ENCODE measurements at places on chromosomes 2 and 18.

- no peak for DNase-seq
Observed at GRCh38 chr2:18412980-18413675, 147.3 kb downstream of the RDH14 start.

GRCh38 chr2:88281302-88282217 lies 111.4 kb downstream of the THNSL2 start:
- no peak for DNase-seq

DNA sequence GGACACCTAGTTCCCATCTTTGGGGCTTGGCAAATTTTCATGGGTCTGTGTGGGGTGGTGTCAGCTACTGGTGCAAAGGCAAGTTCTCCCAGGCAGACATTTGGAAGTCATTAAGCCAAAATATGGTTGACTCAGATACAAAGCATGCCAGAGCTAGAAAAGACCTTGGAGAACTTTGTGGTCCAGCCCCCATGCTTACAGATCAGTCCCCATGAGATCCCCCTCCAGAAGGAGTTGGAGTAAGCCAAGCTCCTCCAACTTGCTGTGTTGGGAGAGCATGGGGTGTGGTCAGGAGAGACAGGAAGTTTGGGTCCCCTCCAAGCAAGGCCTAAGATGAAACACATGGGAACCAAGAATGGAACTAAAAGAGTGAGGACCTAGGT lies 224.5 kb downstream of the CYP26B1 start:
- DNase-seq: no peak

DNA sequence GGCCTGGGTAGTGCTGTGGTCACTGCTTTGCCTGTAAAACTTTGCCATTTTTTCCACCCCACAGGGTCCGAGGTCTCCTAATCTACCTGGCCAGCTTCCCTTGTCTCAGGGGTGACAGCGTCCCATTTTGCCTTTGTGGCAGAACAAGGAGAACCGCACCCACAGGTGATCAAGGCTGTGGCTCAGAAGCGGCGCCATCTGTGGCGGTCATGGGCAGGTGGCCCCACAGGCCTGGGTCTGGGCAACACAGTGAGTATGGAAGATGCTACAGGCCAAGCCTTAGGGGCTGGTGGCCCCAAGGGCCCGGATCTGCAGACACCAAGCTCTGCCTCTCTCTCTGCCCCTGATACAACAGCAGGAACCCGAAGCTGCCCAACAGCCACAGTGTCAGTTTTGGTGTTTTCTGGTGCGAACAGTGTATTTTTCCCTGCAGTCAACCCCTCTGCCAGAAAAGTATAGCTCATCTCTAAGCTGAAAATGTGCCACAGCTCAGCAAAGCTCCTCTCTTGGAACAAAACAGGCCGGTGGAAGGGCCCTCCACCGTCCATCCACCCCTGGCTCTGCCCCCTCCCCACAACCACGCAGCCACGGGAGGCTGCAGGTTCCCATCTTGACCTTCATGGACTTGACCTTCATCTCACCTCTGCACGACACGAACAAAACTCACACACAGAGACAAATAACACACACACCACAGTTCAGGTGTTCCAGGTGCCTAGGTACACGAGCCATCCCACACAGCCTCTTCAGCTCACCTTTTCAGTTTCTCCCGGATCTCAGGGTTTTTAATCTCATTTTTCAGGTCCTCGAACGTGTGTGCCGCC lies 96.7 kb downstream of the PXDN start:
- no peak for DNase-seq

DNA sequence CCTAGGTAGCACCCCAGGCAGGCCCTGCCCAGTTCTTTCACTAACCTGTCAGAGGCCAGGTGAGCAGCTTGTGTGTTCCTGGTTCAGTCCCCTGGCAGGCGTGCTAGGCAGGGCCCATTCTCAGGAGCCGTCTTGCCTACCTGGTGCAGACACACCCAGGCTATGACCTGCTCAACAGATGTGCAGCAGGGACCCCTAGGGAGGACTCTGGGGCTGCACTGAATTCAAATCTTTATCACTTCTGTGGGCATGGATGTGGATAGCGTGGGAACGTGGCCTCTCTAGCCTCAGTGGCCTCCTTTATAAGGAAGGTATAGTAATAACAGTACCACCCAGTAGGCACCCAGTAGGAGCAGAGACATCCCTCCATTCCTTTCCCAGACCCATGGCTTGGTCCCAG lies 48.4 kb downstream of the PLEKHB2 start:
- DNase-seq: no peak

GRCh38 chr2:155730804-155731203 lies 601.7 kb downstream of the NR4A2 start:
- DNase-seq: no peak

GRCh38 chr18:13390711-13391110 lies 172.2 kb downstream of the LDLRAD4 start:
- DNase-seq: no peak

DNA sequence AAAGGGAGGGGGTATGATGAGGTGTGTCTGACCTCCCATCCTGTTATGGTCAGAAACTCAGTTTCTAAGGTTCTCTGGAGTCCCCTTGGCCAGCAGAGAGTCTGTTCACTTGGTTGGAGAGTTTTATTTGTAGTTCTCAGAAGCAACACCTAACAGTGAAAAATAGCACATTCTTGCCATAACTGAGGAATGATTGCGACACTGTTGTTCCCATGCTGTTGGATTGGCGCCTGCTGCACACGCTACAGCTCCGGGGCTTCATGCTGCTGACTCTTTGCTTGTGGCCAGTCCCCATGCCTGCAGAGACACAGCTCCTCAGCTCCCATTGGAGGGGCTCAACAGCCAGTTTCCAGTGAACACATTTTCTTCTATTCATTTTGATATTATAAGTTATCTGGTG lies 42.1 kb downstream of the TPGS2 start:
- no peak for DNase-seq

DNA sequence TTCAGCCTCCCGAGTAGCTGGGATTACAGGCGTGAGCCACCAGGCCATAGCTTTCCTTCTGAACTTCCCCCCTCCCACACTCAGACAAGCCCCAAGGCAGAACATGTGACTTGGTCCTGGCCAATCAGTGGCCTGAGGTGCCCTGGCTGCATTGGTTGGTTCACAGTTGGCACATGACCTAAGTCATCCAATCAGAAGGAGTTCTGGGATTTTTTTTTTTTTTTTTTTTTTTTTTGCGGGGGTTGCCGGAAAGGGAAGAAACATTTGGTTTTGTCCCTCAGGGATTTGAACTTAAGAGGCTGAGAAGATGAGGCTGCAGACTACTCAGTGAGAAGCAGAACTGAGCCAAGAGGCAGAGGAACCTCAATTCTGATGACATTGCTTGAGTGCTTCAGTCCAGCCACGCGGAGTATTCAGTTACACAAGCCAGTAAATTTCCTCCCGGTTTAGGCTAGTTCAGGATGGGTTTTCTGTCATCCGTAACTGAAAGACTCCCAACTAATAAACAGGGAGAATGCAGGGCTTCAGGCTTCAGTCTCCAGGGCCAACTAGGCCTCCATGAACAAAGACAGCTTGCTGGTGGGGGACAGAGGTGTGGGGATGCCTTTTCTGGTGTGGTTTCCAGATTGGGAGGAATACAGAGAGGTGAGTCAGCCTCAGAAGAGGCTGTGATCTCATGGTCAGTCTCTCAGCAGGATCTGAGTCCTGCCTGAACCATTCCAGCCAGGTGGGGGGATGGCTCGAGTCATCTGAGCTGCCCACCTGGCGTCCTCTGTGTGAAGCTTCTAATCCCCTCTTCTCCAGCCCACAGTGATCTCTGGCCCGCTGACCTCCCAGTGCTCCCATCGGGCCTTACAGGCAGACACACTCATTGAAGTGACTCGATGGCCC lies 9.2 kb downstream of the PTMA start:
- peak; percentile 83 for DNase-seq

DNA sequence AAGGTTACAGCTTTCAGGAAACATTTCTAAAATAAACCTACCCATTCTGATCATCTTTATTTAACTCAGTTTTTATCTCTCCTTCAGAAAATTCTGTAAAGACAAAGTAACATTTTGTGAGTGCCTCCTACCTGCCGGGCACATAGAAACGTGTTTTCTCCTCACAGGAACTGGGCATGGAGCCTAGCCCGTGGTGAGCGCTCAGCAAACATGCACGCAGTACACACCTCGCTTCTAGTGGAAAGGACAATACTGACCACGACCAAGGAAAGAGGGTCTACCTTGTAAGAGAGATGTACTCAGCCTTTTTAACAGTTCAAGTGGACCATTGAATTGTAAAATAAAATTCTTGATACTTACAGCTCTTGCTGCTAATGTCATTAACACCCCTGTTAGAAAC lies 24.8 kb upstream of the KIDINS220 start:
- DNase-seq: no peak

DNA sequence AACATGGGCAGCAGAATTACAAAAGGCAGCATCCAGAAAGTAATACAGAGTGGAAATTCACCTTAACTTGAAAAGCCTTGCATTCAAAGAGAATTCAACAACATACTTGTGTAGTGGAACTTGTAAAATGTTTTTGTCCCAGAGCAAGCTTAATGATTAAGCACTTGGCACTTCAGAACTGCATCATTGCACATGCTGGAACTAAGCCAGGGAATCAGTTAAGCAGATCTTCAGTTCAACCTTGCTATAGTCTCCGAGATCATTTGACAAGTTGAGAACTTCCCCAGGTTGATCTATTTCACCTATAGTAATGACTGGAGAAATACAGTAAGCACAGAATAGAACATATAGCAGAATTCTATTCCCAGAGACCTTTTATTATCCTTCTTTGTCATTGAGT lies 1337.2 kb upstream of the NXPH2 start:
- no peak for DNase-seq

- no peak for DNase-seq
Observed at GRCh38 chr2:352696-353095, 64.8 kb upstream of the ALKAL2 start.

GRCh38 chr18:21550510-21550970 lies 50.0 kb downstream of the ESCO1 start:
- no peak for DNase-seq

GRCh38 chr2:197304556-197305011 lies 6.0 kb downstream of the ANKRD44 start:
- peak; percentile 31 for DNase-seq

DNA sequence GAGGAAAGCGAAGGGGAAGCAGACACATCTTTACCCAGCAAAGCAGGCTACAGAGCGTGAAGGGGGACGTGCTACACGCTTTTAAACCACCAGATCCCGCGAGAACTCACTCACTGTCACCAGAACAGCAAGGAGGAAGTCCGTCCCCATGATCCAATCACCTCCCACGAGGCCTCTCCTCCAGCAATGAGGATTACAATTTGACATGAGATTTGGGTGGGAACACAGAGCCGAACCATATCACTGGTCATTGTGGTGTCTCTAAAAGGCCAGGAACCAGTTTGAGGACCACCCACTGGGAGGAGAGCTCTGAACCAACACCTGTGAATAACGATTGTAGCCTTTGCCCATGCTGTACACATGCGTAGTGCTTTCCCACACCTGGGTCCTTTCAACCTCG lies 116.6 kb upstream of the FAM136A start:
- no peak for DNase-seq

GRCh38 chr2:186991766-186992417 lies 142.9 kb upstream of the ZSWIM2 start:
- DNase-seq: no peak

DNA sequence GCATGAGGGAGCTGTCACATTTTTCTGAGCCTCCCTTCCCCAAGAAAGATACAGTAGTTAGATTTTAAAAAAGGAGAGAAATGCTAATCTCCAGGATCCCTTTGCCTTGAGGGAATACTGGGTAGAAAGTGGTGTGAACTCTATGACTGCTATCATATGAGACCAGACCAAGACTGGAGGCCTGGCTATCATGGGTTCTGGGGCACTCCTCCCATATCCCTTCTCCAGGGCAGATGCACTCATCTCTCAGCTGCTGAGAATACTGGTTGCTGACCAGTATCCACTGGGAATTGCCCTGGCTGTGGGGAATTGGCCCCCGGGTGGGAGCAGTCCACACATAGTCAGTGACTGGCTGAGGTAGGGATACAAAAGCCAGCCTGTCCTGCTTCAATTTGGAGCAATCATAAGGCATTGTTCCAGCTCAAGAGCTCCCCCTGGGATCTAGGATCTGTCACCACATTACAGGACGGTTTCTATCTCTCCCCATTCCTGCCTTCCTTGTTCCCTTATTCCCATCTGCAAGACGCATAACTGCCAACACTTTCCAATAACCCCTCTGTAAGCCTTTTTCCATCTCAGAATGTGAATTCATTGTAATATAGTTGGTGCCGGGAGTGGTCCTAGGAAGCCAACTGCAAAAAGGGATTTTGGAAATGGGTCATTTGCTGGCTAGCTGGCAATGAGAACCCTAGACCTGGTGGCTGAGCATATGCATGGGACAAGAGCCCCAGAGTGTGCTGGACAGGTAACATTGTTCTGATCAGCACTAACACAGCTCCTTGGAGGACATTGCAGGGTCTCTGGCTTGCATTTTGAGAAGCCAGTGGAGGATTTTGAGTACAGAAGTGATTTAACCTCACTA lies 35.4 kb upstream of the REEP1 start:
- DNase-seq: peak; percentile 20

DNA sequence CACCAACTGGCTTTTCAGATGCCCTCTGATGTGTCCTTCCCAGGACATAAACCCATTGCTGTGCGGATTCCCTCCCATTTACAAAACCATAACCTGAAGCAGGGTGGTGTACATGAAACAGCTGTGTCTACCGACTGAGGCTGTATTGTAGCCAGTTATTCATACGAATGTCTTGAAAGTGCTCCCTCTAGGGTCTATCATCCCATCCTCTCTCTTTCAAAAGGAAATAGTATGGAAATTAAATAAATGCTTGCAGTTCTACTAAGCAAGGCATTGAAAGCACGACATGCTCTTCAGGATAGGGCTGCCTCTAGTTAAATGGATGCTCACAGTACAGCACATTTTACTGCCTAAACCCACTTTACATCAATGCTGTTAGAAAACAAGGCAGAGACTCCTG lies 112.2 kb upstream of the PXDN start:
- DNase-seq: no peak

GRCh38 chr2:166404831-166405568 lies 29.3 kb upstream of the SCN9A start:
- DNase-seq: no peak

DNA sequence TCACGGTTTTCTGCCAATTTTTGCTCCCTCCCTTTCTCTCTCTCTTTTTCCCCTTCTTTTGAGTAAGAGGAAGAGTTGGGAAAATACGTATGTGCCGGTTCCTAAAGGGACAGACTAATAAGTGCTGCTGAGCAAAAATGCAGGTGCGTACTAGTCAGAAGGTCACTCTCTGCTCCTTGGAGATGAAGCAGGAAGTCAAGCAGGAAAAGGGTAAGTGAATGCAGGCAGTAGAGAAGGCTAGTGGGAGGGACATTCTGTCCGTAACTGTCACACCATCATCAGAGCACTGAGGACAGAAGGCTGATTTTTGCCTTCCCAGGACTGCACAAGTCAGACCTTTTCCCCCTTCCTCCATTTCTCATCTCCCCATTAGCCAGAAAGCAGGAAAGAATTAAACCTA lies 105.7 kb downstream of the CDH2 start:
- DNase-seq: no peak

- DNase-seq: no peak
Observed at GRCh38 chr2:69097148-69097610, 84.2 kb downstream of the ANTXR1 start.

DNA sequence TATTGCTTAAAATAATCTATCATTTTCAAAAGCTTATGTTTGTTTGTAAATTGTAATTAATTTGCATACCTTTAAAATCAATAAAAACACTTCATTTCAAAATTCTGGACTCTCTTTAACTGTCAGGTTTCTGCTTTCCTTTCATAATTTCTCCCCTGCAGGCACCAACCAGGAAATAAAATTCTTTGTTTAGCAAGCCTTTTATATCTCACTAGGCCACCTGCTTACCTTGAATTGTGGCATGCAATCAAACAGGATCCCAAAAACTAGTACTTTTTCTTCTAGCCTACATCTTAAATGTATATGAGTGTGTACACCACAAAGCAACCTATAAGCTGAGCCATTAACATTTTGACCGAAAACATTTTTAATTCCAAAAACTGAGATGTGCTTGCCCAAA lies 233.1 kb downstream of the NR4A2 start:
- no peak for DNase-seq
